ENCODE measurements at places on chromosomes 11 and 22.
A peak's percentile ranks its signal among the peaks of the same experiment; 100 is the strongest.

GRCh38 chr22:44947049-44947448, 62.8 kb downstream of the PHF21B start:
- no peak for DNase-seq

GRCh38 chr11:28514391-28514790, 406.2 kb downstream of the METTL15 start:
- DNase-seq: no peak

DNA sequence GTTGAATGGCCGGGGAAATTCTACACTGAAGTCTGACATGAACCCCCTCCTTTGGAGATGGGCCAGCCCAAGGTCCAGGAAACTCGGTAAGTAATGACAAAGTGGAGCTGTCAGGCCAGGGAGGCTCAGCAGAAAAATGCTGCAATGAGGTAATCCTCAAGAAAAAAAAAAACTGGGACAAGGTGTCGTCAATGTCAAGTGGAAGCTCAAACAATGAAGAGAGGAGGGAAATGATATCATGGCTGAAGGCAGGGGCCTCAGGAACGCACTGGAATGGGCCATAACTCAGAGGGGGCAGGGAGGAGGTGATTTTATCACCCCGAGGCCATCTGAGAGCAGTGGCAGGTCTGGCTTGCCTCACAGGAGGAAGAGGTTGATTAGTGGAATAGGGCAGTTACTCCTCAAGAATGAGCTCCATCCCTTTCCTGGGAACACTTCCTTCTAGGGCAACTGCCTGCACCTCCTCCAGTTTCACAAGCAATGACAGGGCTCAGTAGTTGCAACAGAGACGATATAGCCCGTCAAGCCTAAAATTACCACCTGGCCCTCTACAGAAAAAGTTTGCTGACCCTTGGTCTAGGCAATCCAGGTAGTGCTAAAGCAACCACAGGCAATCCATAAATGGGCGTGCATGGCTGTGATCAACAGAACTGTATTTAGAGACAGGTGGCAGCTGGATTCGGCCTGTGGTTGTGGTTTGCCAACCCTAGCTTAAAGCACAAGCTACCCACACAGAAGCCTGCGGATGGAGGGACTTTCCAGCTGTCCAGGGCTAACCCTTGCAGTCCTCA, 65.2 kb downstream of the FBXO7 start:
- peak; percentile 16 for DNase-seq

- no peak for DNase-seq
Measured at GRCh38 chr11:125901872-125902271, 1.1 kb downstream of the PUS3 start.

- no peak for DNase-seq
Measured at GRCh38 chr22:23470811-23471389, 109.2 kb downstream of the IGLL1 start.

GRCh38 chr11:70818351-70818750, 420.0 kb downstream of the CTTN start:
- DNase-seq: no peak

DNA sequence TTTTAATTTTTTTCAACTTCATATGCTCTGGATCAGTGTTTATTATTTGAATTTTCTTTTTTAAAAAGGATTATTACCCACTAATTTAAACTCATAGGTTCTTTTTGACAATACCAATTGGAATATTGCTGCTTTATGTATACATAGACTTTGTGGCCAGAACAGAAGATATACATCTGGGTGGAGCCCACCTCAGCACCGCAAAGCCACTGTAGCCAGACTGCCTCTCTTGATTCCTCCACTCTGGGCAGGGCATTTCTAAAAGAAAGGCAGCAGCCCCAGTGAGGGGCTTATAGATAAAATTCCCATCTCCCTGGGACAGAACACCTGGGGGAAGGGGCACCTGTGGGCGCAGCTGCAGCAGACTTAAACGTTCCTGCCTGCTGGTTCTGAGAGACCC, 10.6 kb upstream of the C11orf58 start:
- DNase-seq: no peak

GRCh38 chr11:134248910-134249480, 4.2 kb downstream of the THYN1 start:
- no peak for DNase-seq

GRCh38 chr11:111512296-111513239, at the start of gene BTG4:
BTG4 (minus strand) TSS chr11:111512386; CDS start chr11:111498776, 13,610 bp downstream.
- peak; percentile 31 for DNase-seq

DNA sequence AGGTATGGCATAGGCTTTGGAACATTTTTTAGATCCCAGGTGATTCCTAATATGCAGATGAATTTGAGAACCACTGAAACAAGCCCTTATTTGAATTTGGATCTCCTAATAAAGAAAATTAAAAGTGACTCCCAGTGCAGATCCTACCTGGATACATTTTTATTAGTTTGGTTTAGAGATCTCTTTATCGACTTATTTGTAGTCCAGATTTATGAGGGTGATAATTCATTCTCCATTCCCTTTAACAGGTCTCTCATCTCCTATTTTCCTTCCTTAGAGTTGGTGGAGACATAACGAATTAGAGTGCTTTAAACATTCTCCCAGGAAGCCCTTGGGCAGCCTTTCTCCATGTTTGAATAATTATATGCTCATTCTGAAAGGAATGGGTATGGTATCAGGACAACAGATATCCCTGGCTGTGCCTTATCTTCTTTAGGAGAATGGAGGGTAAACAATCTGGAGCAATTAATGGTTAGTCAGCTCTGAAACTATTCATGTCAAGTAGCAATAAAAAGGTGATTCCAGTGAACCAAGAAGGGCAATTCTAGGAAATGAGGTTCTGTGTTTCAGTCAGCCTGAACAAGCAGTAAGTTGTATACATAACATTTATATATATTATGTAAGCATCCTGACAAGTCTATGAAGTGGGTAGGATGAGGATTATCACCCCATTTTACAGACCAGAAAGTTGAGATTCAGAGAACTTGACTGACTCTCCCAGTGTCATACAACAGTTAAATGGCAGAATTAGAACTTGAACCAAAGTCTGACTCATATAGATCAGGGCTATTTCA, 53.9 kb upstream of the RCE1 start:
- DNase-seq: no peak

DNA sequence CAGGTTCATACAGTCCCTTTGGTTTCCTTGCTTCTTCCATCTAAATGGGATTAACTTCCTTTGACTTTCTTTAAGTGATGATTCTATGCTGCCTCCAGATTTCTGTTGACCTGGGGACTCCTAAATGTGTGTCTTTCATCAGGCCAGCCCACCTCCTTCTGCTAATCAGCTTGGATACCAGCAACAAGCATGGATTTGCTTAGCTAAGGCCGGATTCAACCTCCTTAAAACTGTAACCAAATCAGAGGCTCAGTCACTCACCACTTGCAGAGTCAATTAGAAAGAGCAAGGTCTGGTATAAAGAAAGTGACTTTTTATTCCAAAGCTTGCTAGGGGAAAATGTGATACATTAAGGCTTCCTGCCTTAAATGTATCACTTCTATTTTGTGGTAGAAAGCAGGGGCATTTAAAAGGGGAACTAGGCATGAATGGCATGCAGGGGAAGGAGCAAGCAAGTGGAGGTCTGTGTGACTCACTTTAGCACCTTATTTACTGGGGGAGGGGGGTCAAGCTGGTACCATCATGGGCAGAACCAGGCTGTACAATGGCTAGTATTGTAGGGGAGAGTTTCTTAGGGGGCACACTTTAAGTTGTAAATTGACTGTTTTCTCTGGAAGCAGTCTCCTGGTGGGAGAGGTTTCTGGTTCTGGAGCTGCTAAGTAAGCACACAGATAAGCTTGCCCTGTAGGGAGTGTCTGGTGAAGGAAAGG, 239.0 kb upstream of the PDGFD start:
- no peak for DNase-seq

GRCh38 chr11:25970726-25971508, 361.0 kb upstream of the ANO3 start:
- DNase-seq: no peak

DNA sequence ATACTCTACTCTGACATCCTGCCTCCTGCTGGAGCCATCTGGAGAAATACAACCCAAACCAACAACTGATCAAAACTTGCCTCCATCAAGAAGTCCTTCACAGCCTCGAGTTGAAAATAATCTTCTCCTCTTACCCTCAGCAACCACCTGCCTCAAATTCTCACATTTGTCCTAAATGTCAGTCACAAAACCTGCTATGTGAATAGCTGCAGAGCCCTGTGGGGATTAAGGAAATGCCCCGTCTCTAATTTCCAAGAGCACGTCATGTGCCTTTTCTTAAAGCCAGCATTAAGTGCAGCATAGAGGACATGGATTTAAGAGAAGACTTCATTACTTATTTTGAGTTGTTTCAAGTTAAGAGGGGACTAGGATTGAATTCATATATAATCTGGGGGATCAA, 105.9 kb downstream of the TRPC6 start:
- no peak for DNase-seq

GRCh38 chr11:102983486-102983885, 28.0 kb upstream of the MMP13 start:
- DNase-seq: no peak

GRCh38 chr11:125256541-125257189, 92.1 kb downstream of the PKNOX2 start:
- no peak for DNase-seq

DNA sequence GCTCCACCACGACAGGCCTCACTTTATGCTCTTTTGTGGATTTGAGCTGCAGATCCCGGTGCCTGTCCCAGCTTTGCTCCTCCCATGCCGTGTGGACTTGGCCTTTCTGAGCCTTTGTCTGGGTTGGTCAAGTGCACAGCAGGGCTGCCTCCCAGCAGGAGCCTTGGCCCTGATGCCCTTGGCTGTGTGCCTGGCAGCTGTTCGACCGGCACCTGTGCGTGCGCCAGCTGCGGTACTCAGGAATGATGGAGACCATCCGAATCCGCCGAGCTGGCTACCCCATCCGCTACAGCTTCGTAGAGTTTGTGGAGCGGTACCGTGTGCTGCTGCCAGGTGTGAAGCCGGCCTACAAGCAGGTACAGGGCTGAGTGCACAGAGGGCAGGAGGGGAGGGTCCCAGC, 46.5 kb downstream of the MYO7A start:
- DNase-seq: no peak

DNA sequence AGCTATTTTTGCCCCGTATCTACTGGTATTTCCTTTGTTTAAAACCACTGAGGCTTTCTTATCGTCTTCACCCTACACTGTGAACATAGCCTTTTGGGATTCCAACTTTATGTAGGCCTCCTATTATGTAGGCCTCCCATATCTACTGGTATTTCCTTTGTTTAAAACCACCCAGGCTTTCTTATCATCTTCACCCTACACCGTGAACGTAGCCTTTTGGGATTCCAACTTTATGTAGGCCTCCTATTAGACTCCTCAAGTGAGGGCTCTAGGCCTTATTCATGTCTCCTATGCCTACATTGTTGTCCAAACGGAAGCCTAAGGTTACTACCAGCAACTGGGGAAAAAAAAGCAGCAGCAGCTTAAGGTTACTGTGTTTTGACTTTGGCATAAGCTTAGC, 23.7 kb downstream of the CEP295 start:
- DNase-seq: no peak

DNA sequence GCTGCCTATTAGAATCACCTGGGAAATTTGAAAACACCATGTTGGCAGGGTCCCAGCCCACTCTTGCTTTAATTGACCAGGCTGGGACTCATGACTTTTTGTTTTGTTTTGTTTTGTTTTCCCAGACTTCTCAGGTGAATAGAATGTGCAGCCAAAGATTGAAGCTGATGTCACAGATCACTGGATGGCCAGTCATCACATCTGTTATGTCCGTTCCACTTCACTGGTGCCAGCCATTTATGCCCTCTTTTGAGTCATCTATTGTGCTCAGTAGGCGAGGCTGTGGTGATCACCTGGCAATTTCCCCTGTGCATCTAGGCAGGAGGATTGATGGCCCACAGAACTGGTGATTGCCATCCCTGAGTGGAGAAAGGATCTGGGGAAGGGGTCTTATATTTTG, 297.3 kb downstream of the INSC start:
- no peak for DNase-seq

DNA sequence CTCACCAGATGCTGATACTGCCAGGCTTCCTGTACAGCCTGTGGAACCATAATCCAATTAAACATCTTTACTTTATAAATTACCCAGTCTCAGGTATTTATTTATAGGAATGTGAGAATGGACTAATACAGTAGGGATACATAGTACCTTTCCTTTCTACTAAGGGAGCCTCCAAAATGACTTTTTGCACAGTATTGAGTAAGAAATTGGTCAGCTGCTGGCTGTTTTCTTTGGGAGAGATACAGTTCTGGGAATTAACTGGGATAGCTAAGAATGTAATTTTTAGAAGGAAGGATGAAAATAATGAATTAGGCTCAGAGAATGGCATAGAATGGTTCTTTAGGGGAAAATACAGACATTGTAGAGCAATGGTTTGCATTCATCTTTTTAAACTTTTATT, 426.0 kb upstream of the DDI1 start:
- DNase-seq: no peak

GRCh38 chr11:134293119-134294113, 17.2 kb downstream of the GLB1L3 start:
- DNase-seq: no peak

- no peak for DNase-seq
Measured at GRCh38 chr11:122337241-122337640, 221.2 kb upstream of the BLID start.

DNA sequence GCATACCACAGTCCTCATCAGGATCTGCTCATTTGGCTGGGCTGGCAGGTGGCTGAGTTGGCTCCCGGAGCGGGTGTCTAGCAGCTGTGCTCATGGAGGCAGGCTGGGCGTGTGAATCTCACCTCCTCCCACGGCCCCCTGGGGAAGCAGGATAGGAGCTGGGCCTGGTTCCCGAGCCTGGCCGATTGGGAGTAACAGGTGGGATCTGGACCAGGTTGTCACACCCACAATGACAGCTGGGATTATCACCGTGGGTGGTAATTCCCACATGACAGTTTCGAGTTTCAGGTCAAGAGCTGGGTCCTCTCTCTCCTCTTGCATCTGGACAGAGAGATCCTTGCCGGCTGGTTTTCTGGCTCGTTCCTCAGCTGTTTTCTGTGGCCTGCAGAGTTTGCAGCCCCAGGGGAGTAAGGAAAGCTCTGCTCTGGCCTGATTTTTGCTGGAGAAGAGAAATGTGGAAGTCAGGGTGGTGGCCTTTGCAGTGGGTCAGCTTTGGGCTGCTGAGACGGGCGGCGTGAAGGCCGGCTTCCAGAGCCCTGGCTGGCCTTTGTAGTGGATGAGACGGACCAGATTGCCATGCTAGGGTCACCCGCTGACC, 57.0 kb downstream of the BCR start:
- DNase-seq: no peak

GRCh38 chr11:120513436-120514315, 2.1 kb downstream of the GRIK4 start:
- DNase-seq: no peak
